ENCODE measurements at places on chromosomes 7 and 10.
A peak's percentile ranks its signal among the peaks of the same experiment; 100 is the strongest.

DNA sequence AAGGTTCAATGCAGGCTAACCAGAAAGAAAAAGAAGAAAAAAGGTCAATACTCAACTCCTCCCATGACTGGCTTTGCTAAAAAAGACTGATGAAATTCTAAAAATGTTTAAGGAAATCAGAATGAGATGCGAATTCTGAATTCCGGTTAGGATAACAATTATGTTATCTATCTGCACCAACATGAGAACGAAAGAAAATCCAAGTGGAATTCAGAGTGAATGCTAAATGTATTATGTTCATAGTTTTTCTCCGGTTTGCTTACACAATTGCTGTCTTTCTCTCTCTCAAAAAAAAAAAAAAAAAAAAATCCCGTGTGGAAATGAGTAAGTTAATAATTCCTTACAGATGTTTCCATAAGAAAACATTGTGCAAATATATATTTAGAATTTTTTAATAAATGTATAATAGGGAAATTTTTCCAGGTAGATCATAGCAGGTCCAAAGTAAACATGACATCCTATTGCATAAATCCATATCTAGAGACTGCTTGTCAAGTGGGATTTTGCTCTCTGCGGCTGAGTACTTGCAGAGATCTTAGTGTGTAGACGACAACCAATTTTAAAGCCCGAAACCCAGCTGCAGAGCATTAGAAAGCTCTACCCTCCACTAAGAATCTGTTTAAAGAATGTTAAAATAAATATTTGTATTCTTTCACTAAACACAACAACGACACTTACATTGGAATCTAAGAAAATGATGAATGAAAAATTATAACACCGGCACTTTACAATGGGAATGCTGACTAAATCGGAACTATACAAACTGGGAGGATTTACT lies 104.0 kb downstream of the JAZF1 start:
- DNase-seq, result no peak

- no peak for DNase-seq
Observed at GRCh38 chr10:84525120-84525806, 196.9 kb downstream of the CCSER2 start.

- DNase-seq, result peak; percentile 93
Observed at GRCh38 chr7:33986951-33987947, 81.9 kb downstream of the BMPER start.

- DNase-seq, result no peak
Observed at GRCh38 chr10:93447019-93447418, 35.1 kb downstream of the MYOF start.

- DNase-seq, result no peak
Observed at GRCh38 chr7:118350260-118350659, 125.8 kb downstream of the ANKRD7 start.

DNA sequence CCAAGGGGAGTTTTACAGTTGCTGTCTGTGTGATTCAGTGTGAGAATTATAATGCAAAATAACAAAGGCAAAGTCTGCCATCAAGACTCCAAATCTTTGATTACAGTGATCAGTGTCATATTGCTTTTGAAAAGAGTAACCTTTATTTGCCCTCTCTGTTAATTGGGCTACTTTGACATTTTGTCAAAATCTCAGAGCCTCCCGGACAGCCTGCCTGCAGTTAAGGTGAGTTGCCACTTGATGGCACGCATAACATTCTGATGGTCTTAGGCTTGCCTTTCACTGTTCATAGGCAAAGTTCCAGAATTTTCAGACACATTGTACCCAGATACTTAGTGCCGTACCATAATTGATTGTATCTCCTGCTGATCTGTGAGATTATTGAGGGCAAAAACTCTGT lies 253.5 kb downstream of the ABCA13 start:
- no peak for DNase-seq

GRCh38 chr10:16439295-16439694 lies 2.5 kb downstream of the PTER start:
- DNase-seq, result no peak

DNA sequence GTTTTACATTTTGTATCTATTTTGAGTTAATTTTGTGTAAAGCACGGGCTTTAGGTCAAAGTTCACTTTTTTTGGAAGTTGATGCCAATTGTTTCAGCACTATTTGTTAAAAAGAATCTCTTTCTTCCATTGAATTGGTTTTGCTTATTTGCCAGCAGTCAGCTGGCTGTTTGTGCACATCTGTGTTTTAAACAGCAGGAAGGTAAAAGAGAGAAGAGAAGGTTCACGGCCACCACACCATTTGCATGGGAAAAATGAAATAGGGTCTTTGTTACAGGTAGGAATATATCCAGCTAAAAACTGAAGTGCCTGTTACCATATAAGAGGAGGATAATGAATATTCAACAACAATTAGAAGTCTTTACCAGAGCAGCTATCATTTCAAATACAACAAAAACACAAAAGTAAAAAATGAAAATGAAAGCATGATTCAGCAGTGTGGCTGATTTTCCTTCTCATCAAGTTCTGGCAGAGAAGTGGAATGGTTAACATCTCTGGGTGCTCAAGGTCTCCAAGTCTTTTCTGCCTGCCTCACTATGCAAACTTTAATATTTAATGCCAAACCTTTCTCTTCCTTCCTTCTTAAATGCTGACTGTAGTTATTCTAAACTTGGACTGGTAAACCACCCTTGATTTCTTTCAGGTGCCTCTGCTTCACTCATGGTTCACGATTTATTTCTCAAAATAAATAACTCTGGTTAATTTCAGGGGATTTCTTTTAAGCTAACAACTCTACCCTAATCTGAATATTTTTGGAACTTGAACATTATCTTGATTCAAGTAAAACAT lies 841.5 kb downstream of the GRM8 start:
- no peak for DNase-seq

DNA sequence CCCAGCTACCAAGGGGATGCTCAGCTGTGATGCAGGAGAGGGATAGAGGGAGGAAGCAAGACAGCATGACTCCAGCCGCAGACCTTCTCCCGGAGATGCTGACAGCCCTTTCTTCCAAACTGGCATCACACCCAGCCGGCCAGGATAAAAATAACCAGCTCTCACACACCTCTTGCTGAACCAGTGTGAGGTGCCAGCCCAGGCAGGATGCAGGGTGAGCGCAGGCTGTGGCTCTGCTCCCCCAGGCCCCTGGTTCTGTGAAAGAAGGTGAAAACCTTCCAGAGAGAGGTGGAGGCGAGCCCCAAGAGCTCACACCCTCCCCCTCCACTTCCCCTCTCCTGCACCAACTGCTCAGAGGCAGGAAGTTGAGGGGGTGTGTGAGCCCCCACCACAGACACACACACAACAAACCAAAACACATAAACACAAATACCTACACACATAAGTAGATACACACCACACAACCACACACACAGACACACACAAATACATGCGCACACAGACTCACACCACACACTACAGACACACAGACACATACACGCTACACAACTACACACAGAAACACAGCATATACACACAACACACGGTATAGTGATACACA lies 4.0 kb downstream of the GPR15LG start:
- DNase-seq, result no peak

DNA sequence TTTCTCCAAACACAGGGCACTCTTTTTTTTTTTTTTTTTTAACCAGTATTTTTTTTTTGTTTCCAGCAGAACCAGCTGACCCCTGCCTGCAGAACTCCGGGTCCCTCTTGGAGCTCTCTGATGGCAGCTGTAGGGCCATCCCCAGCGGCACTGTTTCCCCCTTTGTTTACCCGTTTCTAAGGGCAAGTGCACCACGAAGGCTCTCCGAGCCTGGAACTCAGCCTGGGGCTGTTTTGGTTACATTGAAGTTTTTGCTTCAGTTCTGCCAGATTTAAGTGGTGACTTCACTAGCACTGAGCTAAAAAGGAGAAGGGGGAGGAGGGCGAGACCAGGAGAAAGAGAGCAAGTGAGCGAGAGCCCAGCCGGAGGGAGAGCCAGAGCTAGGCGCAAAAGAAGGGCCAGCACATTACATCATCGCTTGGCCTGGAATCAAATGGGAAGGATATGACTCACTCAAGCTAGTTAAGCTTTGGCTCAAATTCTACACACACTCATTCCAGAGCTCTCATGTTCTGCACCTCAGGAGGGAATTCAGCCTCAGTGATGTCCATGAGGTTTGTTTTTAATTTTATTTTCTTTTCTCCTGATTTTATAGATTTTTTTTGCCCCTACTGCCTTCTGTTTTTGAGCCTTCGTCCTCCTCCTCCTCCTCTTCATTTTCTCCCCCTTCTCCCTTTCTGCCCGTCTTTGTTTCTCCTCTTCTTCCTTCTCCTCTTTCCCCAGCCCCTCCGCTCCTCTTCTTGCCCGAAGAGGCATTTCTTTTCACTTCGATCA lies 272.3 kb downstream of the TRIL start:
- DNase-seq, result peak; percentile 93

- no peak for DNase-seq
Observed at GRCh38 chr7:30788640-30789333, 17.6 kb downstream of the MINDY4 start.

DNA sequence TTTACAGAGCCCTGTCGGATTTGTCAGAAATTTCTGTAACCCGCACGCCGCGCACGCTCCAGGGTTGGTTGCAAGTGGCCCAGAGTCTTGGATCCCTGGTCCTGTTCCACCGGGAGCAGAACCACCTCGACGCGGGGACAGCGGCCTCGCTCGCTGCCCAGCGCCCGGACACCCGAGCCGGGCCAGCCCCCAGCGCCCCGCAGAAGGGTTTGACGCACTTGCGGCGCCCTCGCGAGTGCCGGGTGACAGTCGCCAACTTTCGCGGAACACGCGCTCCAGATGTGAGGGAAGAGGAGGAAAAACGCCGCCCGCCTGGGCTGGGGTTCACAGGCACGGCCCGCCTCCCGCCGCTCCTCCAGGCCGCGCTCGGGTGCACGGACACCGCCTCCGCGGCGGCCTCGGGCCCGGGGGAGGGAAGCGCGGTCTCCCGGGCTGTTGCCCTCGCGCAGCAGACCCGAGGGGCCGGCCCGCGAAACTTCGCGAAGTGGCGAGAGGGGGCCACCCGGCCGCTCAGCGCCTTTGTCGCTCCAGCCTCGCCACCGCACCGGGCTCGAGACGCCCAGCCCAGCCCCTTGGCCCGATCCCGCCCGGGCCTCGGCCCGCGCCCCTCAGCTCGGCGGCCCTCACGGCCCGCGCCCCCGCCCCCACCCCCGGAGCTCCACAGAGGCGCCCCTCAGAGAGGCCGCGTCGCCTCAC lies 514 bp downstream of the RNF216 start:
- DNase-seq, result peak; percentile 26

GRCh38 chr7:18509481-18509880 lies 13.9 kb downstream of the HDAC9 start:
- DNase-seq, result no peak

GRCh38 chr7:2138146-2138765 lies 94.5 kb downstream of the MAD1L1 start:
- no peak for DNase-seq

DNA sequence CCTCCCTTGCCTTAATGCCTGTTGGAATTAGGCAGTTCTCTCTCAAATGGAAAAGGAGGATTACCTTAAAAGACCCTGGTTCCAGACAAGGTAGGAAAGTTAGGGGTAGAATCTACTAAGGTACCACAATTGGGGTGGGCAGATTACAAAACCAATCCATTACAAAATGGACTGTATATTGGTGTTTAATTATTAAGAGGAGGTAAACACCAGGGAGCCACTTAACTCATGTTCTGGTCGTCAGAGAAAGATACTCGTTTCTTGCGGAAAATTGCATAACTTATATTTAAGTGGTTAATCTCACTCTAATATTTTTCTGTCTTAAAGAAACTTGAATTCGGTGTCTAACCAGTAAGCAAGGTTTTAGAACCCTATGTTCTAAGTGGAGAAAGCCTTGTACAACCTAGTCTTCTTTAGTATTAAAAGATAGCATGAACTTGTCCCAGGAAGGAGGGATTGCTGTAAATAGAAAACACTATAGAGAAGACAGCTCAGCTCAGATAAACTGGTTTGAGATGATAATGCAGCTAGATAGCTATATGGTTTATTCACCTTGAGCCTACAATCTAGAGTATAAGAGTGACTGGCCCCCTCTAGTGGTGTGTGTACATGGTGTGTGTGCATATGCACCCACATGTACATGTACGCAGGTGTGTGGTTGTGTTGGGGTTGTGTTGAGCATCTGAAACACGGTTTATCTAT lies 58.0 kb upstream of the STRIP2 start:
- peak; percentile 17 for DNase-seq

DNA sequence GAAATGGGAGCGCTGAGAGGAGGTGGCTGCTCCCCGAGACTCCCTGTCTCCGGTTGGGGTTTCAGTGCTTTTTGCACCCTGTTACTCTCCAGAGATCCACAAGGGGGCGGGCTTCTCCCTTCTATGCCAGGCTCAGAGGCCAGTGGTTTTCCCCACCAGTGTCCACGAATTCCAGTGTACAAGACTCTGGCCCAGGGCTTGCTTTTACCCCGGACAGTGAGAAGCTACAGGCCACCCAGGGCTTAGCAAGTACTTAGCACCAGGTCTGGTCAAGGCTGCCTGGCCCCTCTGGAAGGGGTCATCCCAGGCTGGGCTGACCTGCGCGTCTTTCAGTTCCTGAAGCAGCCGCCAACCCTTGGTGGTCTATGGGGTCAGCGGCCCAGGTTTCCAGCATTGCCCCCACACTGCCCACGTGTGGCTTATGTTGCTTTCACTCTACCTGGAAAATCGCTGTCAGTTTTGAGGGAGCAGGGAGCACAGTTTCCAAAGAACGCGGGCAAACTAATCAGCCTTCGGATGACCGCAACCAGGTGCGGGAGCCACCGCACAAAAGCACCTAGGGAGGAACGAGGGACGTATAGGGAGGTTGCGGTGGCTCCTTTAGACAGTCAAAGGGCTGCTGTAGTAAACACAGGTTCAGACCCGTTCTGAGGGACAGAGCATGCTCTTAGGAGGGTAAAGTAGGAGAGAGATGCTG lies 6.8 kb downstream of the CYP26A1 start:
- DNase-seq, result peak; percentile 89

- peak; percentile 27 for DNase-seq
Observed at GRCh38 chr7:22109761-22110160, 164.1 kb upstream of the CDCA7L start.

GRCh38 chr10:8163824-8164223 lies 109.3 kb downstream of the GATA3 start:
- DNase-seq, result no peak

DNA sequence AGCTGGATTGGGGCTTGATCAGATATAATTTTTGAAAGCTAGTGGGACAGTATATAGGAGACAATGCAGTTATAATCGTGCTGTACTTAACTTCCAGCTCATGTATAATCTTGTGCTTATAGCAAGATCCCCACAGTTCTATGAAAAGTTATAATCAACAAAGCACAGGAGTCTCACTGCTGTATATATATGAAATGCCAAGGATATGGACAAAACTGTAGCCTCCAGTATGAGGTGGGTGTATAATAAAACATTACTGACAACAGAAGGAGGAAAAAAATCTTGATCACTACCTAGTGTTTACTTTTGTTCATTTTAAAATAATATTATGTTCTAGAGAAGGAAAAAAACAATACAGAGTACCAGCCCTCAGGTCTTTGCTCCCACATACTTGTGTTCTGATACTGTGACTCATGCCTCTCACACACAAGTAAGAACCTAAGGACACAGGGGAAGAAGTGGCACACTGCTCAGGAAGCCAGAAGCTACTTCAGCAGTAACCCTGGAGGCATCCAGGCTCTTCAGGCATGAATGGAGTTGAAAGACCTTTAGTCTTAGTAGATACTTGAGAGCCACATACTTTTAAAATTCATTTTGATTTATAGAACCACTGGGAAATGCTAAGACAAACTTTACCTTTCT lies 265.7 kb upstream of the IMMP2L start:
- DNase-seq, result peak; percentile 43

GRCh38 chr7:47254081-47254977 lies 327.6 kb downstream of the TNS3 start:
- DNase-seq, result peak; percentile 86
